ENCODE measurements at places on chromosomes 5 and 9. TPM values are rescaled to one million over a fixed set of nuclear protein-coding genes. Genes with fewer than 3 reads are reported as not detected.

- DNase-seq, result no peak
- H3K27me3 ChIP-seq, result no peaks in the 10 kb centered on the region
- H3K36me3 ChIP-seq, result no peaks in the 10 kb centered on the region
- no peak overlapping the region for H3K4me3 ChIP-seq
- H3K4me1 ChIP-seq, result no peaks in the 10 kb centered on the region
- no peak overlapping the region for H3K27ac ChIP-seq
These were observed 92.2 kb upstream of the CKMT2 start for GRCh38 chr5:81140943-81141342.

- H3K27me3 ChIP-seq, result no peaks in the 10 kb centered on the region
- H3K4me1 ChIP-seq, result peaks cover 4% of the 10 kb centered on the region
- no peak overlapping the region for H3K4me3 ChIP-seq
- no peak overlapping the region for H3K27ac ChIP-seq
These were observed 190.2 kb upstream of the NR3C1 start for GRCh38 chr5:143593723-143594122.

Gene UGT3A2
- total RNA-seq, result 0.31 TPM

Gene TAS2R1
- not detected for total RNA-seq

Gene TEX48
- total RNA-seq, result not detected

- H3K27ac ChIP-seq, result no peak overlapping the region
- H3K27me3 ChIP-seq, result no peaks in the 10 kb centered on the region
- no peaks in the 10 kb centered on the region for H3K36me3 ChIP-seq
- H3K4me1 ChIP-seq, result peaks cover 4% of the 10 kb centered on the region
- no peak for DNase-seq
These were observed 11.7 kb downstream of the MED7 start for GRCh38 chr5:157130925-157131324.

Gene MSX2
- 1.4 TPM for total RNA-seq

DNA sequence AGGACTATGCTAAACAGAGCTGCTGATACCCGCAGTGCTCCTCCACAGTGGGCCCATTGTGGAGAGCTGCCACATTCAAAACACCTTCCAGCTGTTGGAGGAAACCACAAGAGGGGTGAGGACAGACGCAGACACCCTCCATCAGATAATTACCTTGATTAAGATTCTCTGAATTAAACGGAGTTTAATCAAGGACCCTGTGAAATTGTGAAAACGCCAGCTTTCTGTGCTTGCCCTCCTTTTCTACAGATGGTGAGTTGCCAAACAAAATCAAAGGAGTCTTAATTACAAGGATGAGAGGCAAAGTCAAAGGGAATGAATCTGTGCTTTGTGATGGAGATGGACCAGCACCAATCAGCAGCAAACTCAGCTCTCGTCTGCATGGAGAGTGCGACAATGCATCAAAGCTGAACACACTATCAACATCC, 596.1 kb downstream of the ELAVL2 start:
- H3K4me1 ChIP-seq, result no peaks in the 10 kb centered on the region
- no peak overlapping the region for H3K27ac ChIP-seq
- no peaks in the 10 kb centered on the region for H3K36me3 ChIP-seq
- no peak overlapping the region for H3K4me3 ChIP-seq
- DNase-seq, result no peak

GRCh38 chr5:14316471-14316870, 173.3 kb downstream of the TRIO start:
- no peaks in the 10 kb centered on the region for H3K4me1 ChIP-seq
- no peak overlapping the region for H3K4me3 ChIP-seq
- no peaks in the 10 kb centered on the region for H3K27me3 ChIP-seq

DNA sequence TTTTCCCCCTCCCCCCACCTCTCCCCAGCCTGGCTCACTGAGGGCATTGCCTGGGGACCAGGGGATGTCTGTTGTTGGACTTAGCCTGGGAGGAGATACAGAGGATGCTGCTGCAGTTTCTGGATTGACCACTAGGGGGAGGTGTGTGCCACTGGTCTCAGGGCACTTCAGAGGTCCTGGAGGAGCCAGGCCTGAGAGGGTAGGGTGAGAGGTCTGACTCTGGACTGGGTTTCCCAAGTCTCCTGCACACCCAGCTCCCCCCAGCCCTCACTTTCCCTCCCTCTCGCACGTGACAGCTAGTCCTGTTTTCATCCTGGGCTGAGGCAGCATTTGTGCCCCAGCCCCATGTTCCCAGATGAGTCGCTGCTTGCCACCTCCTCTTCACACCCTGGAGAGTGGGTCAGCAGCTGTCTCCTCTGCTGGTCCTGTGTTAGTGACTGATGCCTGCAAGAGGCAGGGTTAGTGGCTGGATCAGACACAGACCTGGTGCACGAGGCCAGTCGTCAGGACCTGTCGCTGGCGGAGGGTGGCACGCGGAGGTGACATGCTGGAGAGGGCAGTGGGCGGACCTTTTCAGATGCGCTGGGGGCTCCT, 4.4 kb downstream of the IL3 start:
- H3K27me3 ChIP-seq, result no peaks in the 10 kb centered on the region
- DNase-seq, result peak; percentile 62
- H3K4me3 ChIP-seq, result no peak overlapping the region
- no peaks in the 10 kb centered on the region for H3K4me1 ChIP-seq
- no peak overlapping the region for H3K27ac ChIP-seq

Gene FAM114A2
- total RNA-seq, result 35.3 TPM

DNA sequence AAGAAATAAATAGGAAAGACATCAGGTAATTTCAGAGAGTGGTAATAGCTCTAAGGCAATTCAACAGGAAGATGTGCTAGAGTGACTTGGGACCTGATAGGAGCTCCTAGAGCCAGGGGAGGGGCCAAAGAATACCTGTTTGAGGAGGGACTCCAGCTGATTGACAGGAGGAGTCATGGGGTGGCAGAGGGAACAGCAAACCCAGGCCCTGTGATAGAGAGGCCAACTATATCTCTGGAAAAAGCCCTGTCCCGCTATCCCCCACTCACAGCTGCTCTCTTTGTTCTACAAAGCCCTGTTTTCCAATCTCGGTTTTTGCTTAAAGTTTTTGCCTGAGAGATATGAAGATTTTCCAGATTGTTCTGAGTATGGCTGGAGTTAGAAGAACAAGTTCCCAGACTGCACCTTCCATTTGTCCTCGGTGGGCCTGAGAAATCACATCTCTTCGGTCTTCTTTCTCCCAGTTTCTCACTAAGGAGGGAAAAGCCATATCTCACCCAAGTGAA, 9.0 kb upstream of the NSD1 start:
- H3K4me1 ChIP-seq, result no peaks in the 10 kb centered on the region
- H3K27ac ChIP-seq, result no peak overlapping the region
- H3K36me3 ChIP-seq, result no peaks in the 10 kb centered on the region
- DNase-seq, result no peak
- no peak overlapping the region for H3K4me3 ChIP-seq

- no peaks in the 10 kb centered on the region for H3K4me1 ChIP-seq
- DNase-seq, result no peak
- H3K27ac ChIP-seq, result peak overlapping the region; percentile 26
- H3K36me3 ChIP-seq, result no peaks in the 10 kb centered on the region
- H3K4me3 ChIP-seq, result no peak overlapping the region
These were observed 51.5 kb upstream of the MAP3K1 start for GRCh38 chr5:56763711-56764466.
